Ammon's horn (tissue), 1 donor: ENCODE measurements at places on chromosomes 4 and X.

GRCh38 chrX:47098338-47099094, 20.3 kb downstream of the RGN start:
- no peak for DNase-seq

- DNase-seq = no peak
Observed at GRCh38 chrX:19707246-19707871, 180.0 kb downstream of the SH3KBP1 start.

- DNase-seq = no peak
Observed at GRCh38 chr4:40238008-40238699, 41.3 kb downstream of the RHOH start.

DNA sequence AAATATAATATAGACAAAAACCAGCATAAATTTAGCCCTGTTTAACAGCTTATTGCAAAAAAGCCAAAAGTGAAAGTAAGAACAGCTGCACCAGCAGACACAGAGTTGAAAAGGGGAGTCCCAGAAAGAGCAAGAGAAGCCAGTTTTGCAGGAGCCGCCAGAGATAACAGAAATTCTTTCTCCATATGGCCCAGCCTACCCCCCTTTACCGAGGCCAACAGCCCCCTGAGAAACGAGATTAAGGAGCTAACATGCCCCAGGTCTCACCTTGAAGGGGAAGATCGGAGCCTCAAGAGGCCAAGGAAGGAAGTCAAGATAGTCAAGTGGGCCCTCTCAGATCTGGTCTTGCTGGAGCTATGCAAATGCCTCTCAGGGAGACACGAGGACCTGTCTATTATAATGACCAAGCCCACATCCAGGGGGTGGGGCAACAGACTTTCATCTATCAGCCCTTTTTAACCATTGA, 4.8 kb downstream of the ACOX3 start:
- no peak for DNase-seq

DNA sequence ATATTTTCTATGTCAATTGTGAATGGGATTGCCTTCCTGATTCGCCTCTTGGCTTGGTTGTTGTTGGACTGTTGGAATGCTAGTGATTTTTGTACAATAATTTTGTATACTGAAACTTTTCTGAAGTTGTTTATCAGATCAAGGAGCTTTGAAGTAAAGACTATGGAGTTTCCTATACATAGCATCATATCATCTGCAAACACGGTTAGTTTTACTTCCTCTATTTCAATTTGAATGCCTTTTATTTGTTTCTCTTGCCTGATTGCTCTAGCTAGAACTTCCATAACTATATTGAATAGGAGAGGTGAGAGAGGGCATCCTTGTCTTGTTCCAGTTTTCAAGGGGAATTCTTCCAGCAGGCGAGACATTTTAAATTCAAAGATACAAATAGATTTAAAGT, 226.5 kb downstream of the FBXO8 start:
- no peak for DNase-seq

- DNase-seq = no peak
Observed at GRCh38 chr4:146957237-146957636, 11.6 kb upstream of the TTC29 start.

- no peak for DNase-seq
Observed at GRCh38 chrX:55026143-55026542, 4.6 kb downstream of the ALAS2 start.

- no peak for DNase-seq
Observed at GRCh38 chr4:140084385-140084784, 69.6 kb downstream of the MAML3 start.

DNA sequence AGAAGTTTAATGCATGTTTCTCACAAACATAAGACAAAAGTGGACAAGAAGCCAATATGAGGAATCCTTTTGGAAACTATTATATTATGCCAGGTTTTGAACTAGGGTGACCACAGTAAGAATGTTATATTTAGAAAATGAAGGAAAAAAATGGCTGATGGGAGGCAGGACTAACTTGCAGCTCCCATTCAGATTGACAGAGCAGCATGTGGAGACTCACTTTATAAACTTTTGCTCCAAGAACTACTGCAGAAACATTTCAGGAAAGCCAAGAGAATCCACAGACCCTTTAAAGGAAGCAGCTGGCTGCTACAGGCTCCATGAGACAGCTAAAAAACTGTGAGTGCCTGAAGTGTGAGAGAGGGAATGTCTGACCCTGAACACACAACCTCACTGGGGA, 738.6 kb upstream of the GRIA3 start:
- no peak for DNase-seq

DNA sequence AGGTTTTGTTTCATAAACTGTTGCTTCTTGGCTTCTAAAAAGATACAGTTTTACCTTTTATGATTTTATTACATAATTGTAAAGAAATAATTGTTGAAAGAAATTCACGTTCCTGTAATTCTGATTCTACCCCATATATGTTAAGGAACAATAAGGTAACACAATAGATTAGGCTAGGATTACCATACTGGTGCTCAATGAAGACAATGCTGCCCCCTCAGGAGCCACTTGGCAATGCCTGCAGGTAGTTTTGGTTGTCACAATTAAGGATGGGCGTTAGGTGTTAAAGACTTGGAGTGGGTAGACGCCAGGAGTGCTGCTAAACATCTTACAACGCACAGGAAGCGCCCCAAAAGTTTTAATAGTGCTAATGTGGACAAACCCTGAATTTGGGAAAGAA, 133.2 kb downstream of the NLGN4X start:
- no peak for DNase-seq

GRCh38 chrX:102491766-102492165, 20.2 kb upstream of the TCP11X2 start:
- DNase-seq = no peak

- DNase-seq = no peak
Observed at GRCh38 chr4:147725673-147726072, 6.2 kb upstream of the ARHGAP10 start.

GRCh38 chr4:95510877-95511276, 37.9 kb downstream of the UNC5C start:
- no peak for DNase-seq

GRCh38 chrX:134604701-134605311, 53.5 kb downstream of the PLAC1 start:
- no peak for DNase-seq

DNA sequence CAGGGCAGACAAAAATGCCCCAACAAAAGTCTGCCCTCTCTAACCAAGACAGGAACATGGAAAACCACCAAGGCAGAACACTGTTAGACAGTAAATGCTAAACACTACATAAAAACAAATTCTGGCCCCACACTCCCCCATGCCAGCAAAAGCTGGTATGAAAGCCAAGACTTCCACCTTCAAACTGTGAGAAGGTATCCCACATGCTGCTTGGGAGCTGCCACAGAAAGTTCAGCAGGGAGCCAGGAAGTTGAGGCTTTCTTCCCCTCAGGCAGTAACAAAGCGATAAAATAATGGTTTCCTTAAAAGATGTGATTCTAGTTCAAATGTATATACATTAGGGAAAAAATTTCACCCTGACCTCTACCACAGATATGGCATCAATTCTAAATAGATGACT, 770.4 kb upstream of the NDST4 start:
- DNase-seq = no peak
